CD4-positive, alpha-beta T cell (primary cell): ENCODE measurements at places on chromosomes 3 and 15. TPM values are rescaled to one million over a fixed set of nuclear protein-coding genes. Genes with fewer than 3 reads are reported as not detected.

DNA sequence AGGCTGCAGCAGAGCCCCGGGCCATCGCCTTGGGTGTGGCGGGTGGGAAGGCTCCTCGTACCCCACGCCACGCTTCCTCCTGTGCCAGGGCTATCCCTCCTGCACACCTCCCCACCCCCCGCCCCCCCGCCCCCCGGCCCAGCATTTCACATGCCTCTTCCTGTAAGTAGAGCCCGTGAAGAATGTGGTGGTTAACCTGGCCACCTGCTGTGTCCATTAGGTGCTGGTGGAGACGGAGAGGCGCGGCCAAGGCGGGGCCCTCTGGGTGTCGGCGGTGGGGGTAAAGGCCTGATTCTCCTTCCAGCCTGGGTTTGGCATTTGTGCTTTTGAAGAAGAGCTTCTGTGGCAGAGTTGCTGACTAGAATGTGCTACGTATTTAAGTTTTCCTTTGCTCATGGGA lies 127.8 kb downstream of the CHDH start:
- no peak for DNase-seq

- DNase-seq, result no peak
Observed at GRCh38 chr3:182241766-182242488, 530.2 kb downstream of the SOX2 start.

GRCh38 chr3:62839748-62840147 lies 35.5 kb downstream of the CADPS start:
- DNase-seq, result no peak

DNA sequence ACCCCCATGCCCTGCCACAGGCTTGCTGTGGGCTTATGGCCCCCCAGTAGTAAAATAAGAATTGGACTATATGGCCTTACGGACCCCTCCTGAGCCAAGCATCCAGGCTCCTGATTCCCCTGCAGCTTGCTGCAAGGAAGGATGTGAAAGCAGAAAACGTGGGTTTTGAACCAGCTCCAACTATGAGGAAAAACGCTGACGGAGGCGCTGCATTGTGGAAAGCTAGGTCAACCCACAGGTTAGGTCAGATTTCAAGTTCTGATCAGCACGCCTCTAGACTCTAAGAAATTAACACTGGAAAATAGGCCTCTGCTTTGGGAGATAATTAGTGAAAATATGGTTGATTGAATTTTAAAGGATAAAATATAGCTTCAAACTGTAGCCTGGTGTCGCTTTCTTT lies 195.4 kb upstream of the HES1 start:
- no peak for DNase-seq

DNA sequence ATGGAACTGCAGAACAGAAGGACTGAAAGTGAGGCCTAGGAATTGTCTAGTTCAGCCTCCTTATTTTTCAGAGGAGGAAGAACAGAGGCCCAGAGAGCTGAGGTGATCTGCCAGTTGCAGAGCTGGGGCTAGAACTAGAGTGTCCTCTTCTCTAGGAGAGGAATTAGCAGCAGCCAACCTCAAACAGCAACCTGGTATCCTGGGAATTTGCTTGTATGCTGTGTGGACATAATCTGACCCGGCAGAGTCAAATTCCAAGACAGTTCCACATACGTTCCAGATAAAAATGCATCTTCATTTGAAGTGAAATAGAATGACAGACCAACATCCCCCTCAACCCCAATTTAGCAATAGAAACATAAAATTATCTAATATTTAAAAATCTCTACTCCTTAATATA lies 13.5 kb upstream of the TSC22D2 start:
- DNase-seq, result no peak

DNA sequence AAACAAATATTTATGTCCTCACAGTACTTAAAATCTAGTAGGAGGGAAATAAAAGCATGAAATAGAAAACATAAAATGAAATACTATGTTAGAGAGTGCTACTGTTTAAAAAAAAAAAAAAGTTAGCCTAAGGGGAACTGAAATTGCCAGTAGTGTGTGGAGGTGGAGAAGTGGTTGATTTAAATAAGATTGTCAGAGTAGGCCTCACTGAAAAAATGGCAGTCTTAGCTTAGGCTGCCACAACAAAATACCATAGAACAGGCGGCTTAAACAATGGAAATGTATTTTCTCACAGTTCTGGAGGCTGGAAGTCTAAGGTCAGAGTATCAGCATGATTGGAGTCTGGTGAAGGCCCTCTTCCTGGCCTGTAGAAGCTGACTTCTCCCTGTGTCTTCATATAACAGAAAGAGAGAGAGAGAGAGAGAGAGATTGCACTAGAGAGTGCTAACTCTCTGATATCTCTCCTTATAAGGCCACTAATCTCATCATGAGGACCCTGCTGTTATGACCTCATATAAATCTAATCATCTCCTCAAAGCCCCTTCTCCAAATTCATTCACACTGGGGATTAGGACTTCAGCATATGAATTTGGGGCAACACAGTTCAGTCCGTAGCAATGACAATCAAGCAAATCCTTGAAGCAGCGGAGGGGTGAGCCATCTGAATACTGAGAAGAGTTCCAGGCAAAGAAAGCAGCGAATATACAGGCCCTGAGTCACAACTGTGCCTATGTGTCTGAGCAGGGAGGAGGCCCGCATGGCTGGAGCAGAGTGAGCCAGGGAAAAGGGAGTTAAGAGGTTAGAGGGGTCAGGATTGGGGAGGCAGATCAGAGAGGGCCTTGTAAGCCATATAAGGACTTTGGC lies 23.6 kb upstream of the LRRC34 start:
- DNase-seq, result no peak

DNA sequence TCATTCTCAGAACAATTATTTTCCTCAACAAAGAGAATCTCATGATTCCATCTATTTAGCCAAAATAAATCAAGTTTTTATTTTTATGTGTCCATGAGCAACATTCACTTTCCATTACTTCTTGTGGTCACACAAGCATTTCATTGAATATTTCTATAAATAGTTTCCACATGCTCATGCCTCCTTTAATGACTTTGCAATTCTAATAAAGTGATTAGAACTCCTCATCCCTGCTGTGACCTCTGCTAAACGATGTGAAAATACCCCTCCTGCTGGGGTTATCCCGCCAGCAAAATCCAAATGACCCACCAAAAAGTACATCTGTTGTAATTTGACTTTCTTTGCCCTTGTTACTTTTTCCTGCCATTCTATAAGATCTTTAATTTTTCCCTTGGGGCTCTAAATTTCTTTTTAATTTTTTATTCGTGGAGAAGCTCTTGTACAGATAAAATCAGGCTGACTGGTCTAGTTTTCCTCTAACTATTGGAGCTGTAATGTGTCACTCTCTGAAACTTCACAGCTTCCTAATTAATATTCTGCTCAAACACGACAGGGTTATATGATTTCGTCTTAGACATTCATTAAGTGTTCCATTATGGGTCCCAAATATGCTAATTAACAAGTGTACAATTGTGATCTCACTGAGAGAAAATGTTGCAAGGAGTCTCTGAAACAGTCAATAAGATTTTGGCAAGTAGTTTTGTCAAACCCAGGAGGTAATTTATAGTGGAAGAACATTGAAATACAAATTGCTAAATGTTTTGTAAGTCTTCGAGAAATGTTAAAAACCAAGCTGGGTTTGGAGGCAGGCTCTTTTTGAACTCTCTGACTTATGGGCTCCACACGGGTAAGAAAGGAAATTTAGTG lies 533.1 kb upstream of the NAALADL2 start:
- DNase-seq, result no peak

DNA sequence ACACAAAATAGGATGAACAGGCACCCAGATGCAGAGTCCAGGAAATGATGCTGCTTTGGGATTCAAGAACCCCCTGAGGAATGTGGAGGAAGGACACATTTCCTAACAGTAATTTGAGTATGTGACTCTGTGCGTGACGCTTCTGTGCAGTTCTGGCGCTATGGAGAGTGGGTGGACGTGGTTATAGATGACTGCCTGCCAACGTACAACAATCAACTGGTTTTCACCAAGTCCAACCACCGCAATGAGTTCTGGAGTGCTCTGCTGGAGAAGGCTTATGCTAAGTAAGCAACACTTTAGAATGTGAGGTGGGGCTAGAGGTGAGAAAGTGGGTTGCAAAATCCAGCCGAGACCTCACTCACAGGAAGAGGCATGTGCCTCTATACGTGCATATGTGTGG lies 28.3 kb downstream of the CAPN3 start:
- DNase-seq, result no peak

- no peak for DNase-seq
Observed at GRCh38 chr15:58217460-58217859, 79.3 kb downstream of the AQP9 start.

DNA sequence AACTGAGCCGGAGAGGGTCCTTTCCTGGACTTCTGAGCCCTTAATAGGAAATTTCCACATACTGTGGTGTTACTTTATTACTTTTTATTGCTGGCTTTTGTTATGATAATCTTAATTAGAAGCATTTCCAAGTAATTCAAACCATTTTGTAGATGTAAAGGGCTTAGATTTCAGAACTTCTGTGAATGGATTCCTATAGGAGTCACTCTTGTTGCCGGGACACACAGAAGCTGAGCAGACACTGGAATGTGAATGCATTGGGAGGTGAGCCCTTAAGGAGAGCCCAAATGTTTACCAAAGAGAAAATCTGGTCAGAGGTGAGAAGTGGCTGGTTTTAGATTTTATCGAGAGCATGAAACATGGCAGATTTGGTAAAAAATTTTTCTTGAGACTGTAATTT lies 87.4 kb downstream of the FNDC3B start:
- no peak for DNase-seq

DNA sequence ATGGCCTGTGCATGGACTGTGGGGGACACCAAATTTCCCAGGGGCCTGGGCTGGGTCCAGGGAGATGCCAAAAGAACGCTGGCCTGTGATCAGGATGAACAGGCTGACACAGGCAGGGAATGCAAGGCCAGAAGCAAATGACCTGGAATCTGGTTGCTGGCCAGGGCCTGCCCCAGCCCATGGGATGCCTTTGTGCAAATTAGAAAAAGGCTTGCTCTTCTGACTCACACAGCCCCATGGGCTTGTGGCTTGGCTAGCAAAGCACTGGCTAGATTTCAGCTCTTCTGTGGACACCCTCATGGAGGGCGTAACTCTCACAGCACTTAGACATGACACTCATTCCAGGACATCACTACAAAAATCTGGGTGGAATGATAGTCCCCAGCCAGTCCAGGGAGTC lies 356.0 kb downstream of the SHQ1 start:
- DNase-seq, result no peak

DNA sequence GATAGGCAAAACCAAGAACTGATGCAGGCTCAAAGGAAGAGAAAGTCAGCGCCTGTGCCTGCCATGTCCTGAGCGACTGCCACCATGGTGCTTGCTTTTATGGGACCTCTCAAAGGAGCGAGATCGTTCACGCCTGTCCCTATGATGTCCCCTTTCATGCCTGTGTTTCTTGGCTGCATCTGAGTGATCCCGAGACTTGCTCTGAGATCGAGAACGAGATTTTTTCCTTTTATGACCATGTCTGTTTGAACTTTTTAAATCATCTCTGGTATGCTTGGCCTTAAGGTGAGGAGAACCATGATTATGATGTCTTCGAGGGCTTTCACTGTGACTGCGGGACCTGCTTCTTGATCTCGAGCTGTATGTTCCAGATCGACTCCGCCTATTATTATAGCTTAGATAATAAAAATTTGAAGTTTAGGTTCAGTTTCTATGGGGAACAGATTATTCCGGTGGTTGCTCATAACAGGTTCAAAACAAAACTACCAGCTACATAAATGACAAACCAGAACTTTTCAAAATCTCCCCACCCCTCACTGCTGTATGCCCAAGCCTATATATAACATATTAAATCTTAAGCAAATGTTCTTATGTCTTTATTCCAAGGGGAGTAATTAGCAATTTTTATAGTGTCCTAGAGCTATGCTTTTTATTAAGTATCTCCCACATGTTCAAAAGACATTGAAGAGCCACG lies 11.6 kb downstream of the CCNL1 start:
- no peak for DNase-seq

- DNase-seq, result peak; percentile 27
Observed at GRCh38 chr3:121998611-121999473, 23.2 kb downstream of the ILDR1 start.

GRCh38 chr3:143001034-143001368 lies 369 bp upstream of the U2SURP start:
- no peak for DNase-seq

The C3orf85 gene
- not detected for total RNA-seq

The AGTR1 gene
- total RNA-seq, result not detected
